ENCODE measurements at places on chromosomes 2 and 18.

GRCh38 chr2:36770542-36771287, 74.2 kb downstream of the VIT start:
- no peak for DNase-seq

DNA sequence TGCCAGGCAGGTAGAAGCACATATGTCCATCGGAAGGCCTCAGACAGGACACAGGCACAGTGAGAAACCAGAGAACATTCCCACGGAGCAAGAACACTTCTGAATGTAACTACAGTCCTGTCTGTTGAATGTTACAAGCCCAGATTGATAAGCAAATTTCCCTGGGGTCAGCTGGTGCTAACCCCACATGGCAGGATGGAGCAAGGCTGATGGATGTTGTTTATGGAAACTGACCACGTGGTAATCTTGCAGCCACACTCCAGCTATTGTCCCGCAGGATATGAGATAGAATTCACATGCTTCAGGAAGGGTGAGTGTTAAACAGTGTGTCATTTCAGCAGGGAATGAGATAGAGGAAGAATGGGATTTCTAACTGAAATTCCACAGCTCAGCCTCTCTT, 138.8 kb upstream of the COPS8 start:
- DNase-seq: no peak

- no peak for DNase-seq
These were observed 84.0 kb upstream of the TMEM200C start for GRCh38 chr18:5979176-5979888.

- no peak for DNase-seq
These were observed 13.6 kb downstream of the FRZB start for GRCh38 chr2:182852801-182853200.

DNA sequence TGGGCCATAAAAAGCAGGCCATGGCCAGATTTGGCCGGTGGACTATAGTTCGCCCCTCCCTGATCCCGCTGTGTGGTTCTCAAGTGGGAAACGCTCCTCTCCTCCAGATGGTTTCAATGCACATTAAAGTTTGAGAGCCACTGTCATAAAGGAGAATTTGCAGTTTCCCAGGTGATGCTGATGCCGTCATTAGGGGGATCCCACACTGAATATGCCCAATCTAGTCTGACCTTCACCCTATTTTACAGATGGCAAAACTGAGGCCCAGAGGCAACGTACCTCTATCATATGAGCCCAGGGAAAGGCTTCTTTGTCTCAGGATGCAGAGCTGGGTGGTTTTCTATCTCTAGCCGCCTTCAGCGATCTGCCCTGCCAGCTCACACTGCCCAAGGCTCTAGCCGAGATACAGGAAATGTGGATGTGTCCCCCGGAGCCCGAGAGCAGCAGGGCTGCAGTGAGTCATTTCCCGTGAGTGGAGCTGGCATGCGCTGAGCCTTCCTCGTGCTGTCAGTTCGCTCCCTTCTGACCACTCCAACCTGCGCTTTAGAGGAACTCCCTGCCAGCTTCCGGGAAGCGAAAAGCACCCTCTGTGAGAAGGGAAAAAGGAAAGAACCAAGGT, 116.2 kb downstream of the SMAD7 start:
- no peak for DNase-seq

GRCh38 chr18:35071819-35072247, 30.6 kb downstream of the MAPRE2 start:
- DNase-seq: no peak

Measured in NCI-H2227 treated with DMSO at 0.1 percent for 48 hours (cell line).